NCI-H446 (cell line): ENCODE measurements at places on chromosomes 2 and 18.

DNA sequence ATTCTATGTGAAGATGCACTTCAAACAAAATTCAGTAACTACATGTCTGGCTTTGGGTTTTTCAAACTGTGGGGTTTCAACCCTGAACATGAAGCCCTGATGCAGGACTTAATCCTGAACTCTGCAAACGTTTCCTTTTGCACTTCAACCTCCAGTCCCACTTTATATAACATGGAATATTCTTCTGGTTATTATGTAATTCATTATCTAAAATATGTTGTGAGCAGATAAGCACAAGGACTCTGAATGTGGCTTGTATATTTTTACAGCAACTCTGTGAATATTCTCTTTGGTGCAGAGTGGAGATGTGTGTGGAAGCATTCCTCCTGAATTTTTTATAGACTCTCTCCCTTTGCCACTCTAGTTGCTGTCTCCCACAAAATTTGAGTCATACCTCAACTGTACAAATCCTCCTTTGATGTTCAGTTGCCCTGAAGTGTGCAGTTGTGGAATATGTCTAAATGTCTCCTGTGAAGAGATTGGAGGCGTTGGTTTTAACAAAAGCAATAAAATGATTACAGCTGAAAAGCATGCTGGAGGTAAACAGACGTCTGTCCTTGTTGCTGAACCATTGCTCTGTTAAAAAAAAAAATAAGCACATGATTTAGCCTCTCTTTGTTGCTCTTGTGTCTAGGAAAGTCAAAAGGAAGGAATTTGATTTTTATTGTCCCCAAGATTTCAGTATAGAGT is 205.1 kb upstream of the NRP2 start:
- no peak for DNase-seq

GRCh38 chr2:60331115-60331809 is 222.2 kb downstream of the BCL11A start:
- no peak for DNase-seq

- DNase-seq = no peak
Observed at GRCh38 chr2:161141033-161141432, 19.2 kb upstream of the TANK start.

DNA sequence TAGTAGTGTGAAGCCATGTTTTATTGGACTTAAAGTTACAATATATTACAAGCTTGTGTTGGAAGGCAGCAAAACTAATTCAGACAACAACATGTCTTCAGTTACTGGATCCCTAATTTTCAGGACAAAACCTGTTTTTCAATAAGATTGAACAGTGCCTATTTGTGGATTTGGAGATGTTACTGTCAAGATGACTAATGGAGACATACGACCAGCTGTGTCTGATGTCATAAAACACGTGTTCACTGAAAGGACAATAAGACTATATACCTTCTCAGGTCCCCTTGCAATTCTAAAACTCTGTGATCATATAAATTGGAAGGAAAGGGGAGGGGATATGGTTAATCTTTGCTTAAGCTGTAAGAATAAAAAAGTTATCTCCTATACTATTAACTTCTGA is 21.7 kb downstream of the METTL21A start:
- no peak for DNase-seq

DNA sequence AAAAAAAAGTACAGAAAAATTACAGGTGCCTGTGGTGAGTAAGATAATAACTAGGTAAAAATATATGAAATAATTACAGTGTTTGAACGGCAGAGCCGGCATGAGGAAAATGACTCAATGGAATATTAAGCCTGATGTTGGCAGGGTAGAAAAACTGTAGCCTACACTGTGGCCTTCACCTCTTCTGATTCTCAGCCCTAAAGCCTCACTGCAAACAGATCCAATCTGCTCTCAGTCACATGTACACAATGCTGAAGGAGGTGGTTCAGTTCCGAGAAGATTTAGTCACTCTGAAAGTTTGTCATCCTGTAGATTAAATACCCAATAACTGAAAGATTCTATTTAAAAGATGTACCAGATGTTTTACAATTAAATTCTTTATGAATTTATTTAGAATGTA is 66.9 kb upstream of the MAP3K20 start:
- no peak for DNase-seq

DNA sequence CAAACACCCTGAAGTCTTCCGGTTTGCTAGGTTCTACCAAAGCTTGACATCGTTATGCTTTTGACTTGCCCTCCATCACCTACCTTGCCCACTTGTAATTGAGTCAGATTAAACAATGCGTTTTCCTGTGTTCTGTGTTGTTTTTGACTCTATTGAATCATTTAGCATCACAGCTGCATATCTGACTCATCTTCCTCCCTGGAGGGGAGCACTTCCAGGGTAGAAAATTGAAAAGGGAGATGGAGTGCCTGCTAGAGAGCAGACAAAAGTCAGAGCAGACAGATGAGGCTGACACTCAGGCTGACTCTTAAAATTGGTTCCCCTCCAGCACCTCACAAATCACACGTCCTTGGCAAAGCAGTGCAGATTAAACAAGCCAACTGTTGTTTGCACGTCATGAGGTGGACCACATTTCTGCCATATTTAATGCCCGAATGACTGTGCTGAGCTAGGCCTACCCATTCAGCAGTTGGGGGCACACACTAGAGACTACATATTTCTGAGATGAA is 2.2 kb downstream of the MPP4 start:
- peak; percentile 53 for DNase-seq

- DNase-seq = no peak
Observed at GRCh38 chr2:239279508-239280295, 121.1 kb downstream of the HDAC4 start.

DNA sequence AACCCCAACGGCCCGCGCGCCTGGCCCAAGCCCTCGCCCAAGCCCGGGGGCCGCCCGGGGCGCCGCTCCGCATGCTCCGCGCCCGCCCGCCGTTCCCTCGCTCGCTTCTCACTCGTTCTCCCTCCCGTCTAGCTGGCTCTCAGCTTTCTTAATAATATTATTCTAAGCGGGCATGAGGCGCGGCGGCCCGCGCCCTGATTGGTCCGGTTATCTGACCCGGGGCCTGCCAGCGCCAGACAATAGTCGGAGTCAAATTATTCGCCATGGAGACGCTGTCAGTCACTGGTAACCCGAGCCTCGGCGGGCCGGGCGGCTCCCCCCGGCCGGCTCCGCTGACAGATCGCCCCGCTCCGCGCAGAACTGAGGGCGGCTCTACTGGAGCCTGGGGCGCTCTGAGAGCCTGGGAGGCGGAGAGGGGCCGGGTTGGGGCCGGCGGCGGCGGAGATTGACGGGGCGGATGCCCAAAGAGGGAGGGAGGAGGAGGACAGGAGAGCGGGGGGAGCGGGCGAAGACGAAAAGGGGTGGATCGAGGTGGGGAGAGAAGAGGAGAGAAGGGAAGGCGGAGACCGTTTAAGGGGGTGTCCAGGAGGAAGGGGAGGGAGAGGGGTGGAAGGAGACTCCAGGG is at the start of gene SIX2:
TSS of gene SIX2 (minus strand) at position 150 of the 625 bp plus-strand sequence. CDS start 342 bp downstream, outside the sequence.
- DNase-seq = peak; percentile 92

DNA sequence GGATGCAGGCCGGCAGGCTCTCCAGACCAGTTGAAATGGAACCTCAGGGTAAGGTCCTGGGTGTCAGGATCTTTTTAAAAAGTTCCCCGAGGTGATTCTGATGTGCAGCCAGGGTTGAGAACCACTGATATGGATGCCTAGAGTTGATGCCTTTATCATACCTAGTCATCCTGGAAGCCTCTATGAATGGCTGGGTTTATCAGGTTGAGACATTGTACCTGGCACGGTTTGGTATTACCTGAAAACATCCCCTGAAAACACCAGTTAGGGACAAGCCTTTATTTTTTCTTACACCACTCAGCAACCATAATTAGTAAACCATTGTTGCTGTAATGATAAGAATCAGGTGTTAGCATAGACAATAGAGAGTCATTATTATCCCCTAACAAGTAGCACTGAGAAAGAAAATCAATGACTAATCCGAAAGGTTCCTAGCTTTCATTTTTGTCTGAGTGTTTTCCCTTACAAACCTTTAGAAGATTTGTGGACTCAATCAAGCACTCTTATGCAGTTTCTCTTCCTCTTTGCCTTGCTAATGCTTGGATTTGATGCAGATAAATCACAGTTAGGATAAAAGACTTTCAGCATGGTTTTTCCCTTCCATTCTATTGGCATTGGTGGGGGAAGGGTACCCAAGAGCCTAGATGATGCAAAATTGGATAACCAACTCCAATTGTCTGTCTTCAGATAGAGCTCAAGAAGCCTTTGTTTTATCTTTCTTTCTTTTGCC is 116.5 kb upstream of the LYPD6 start:
- no peak for DNase-seq

- DNase-seq = no peak
Observed at GRCh38 chr2:233822781-233823730, 31.3 kb downstream of the HJURP start.
